Substantia nigra (tissue), 51 donors: ENCODE measurements at places on chromosomes 16 and 17.

DNA sequence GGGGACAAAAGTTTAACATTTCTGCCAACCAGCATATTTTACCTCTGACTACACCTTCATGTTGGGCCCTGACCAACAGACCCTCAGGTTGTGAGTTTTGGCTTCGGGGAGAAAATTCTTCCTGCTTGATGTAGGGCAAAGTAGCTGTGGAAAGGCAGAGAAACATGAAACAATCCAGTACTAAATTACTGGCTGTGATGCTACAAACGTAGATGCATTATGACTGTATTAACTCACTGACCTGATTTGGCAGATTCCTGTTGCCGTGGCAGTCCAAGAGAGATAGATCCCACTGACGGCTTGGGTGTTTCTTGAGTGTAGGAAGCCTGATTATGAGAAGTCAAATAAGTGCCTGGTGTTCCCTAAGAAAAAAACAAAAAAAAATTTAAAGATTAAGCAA, 80.7 kb downstream of the TTC19 start:
- no peak for DNase-seq

DNA sequence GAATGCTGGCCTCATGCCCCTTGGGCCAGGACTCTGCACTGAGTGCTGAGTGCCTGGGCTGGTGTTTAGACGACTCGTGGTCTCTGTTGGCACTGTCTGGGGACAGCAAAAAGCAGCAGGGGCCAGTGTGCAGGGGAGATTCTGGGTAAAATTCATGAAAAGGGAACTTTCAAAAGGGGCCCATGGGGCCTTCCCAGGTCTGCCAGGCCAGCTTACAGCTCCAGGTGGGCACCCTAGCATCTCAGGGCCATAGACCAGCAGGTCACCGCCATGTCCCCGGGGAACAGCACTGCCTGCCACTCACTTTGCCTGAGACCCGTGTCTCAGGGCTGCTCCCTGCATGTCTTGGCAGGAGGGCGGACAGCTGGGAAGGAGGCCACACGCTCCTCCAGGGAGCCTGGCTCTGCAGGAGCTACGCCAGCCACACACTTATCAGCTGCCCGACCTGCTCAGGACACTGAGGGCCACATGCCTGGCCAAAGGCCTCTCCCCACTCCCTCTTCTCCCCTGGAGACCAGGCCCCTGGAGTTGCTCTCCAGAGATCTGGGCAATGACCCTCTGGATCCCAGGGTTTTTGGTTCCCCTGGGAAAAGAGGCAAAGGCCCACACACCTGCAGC, 8.8 kb upstream of the FASN start:
- DNase-seq = no peak

- no peak for DNase-seq
These were observed 968 bp upstream of the PRKAR1A start for GRCh38 chr17:68511254-68511670.

DNA sequence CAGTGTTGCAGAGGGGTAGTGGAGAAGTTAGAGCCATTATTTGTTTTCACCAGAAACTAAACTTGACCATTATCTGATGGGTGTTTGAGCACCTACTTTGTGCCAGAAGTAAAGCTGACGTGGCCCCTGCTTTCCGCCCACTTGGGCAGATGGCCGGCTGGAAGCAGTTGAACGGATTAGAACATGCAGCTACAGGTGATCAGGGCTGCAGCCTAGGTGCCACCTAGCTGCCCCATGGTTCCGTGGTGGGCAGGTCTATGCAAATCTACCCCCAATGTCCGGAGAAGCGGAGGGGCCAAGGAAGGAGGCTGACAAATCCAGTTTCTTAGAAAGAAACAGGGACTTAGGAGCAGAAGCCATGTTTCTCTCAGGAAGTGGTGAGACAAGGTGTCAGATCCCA, 62.7 kb downstream of the B9D1 start:
- no peak for DNase-seq

GRCh38 chr17:67982686-67983382, 13.4 kb downstream of the C17orf58 start:
- DNase-seq = no peak

DNA sequence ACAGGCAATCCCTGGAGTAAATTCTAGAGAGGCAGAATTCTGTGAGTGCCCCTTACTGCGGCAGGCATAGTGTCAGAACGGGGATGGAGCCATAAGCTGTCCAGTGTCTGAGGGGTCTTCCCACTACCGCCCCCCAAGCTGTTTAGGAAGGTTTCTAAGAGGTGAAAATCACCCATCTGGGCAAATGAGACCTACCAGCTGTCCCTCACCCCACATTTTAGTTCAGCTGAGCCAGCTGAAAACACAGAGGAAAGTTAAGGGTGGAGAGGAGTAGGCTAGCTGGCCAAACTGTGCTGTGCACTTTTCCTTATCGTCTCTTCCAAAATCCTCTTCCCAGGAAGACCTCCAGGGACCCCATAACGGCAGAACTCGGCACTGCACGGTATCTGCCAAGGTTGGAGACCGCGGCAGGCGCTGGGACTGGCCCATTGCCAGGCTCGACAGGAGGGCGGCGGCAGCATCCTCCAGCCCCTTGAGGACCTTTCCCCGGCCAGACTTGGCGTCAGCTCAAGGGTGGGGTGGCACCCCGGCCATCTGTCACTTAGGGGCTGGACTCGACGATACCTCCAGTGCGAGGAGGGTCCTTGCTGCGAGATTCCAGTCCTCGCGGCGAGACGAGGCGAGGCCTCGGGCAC, 955 bp downstream of the ACLY start:
- no peak for DNase-seq
